Heart right ventricle (tissue), 16 donors: ENCODE measurements at places on chromosomes 5 and 9.

DNA sequence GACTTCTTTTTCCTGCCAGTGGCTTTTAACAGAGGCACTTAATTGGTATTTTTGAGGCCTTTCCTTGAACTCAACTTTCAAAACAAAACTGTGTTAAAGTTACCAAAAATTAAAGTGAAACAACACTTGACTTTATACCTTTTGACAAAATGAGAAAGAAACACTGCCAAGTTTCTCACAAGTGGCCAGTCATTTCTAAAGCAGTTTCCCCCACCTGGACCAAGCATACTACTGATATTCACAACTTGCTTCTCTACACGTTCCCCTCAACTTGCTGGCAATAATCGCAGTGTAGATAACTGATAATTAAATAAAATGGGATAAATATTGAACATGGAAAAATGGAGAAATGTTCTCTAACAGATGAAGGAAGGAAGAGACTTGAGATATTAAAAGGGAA, 135.7 kb downstream of the TLR4 start:
- DNase-seq = no peak
- H3K27ac ChIP-seq = no peak overlapping the region
- H3K27me3 ChIP-seq = no peaks in the 10 kb centered on the region
- H3K4me1 ChIP-seq = no peaks in the 10 kb centered on the region

- no peak for DNase-seq
- H3K36me3 ChIP-seq = no peaks in the 10 kb centered on the region
- H3K27ac ChIP-seq = no peak overlapping the region
- no peak overlapping the region for H3K4me3 ChIP-seq
- no peaks in the 10 kb centered on the region for H3K4me1 ChIP-seq
- no peaks in the 10 kb centered on the region for H3K27me3 ChIP-seq
These were observed 144.4 kb downstream of the NSG2 start for GRCh38 chr5:174189654-174190541.

- peaks cover 30% of the 10 kb centered on the region for H3K4me1 ChIP-seq
- no peak overlapping the region for H3K27ac ChIP-seq
- peaks cover 99% of the 10 kb centered on the region for H3K27me3 ChIP-seq
- peak overlapping the region; percentile 23 for H3K4me3 ChIP-seq
- no peaks in the 10 kb centered on the region for H3K36me3 ChIP-seq
These were observed 44.3 kb upstream of the BICD2 start for GRCh38 chr9:92808726-92809451.

DNA sequence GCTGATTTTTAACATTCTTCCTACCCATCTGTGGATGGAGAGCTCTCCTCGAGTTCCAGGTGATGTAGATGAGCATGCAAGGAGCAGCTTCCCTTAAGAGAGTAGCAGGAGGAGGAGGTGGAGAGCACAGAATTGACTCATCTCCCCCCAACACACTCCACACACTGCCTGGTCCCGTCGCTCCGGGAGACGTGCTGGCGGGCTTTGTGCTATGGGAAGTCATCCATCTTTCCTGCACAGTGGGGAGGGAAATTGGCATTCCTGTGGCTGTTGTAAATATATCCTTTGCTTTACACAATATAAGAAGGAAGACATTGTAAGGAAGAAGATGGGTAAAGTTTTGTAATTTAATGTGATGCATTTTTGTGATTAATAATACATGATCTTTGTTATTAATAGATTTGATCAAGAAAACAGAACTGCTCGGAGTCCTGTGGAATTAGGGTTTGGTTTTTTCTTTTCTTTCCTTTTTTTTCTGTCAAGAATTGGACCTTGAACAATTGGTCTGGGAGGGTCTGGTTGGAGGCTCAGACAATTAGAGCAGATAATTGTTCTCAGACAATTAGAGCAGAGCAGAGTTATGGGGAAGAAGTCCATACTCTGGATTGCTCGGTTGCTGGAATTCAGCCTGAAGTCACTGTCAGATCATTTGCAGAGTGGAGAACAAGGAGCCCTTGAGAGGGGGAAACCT, 297.8 kb downstream of the GADD45G start:
- peaks cover 15% of the 10 kb centered on the region for H3K4me1 ChIP-seq
- H3K27ac ChIP-seq = no peak overlapping the region
- DNase-seq = no peak
- no peaks in the 10 kb centered on the region for H3K27me3 ChIP-seq
- H3K4me3 ChIP-seq = no peak overlapping the region
- no peaks in the 10 kb centered on the region for H3K36me3 ChIP-seq

- DNase-seq = no peak
- H3K36me3 ChIP-seq = no peaks in the 10 kb centered on the region
- H3K4me1 ChIP-seq = peaks cover 9% of the 10 kb centered on the region
- H3K4me3 ChIP-seq = no peak overlapping the region
These were observed 76.4 kb upstream of the RARS1 start for GRCh38 chr5:168409591-168410458.

DNA sequence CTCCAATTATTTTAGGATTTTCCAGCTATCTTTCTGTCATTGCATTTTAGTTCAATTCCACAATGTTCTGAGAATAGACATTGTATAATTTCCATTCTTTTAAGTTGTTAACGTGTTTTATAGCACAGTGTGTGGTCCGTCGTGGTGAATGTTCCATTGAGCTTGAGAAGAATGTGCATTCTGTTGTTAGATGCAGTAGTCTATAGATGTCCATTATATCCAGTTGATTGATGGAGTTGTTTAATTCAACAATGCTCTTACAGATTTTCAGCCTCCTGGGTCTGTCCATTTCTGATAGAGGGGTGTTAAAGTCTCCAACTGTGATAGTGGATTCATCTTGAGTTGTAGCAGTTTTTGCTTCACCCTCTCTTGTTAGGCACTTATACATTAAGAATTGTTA, 1587.7 kb upstream of the NUDT12 start:
- no peaks in the 10 kb centered on the region for H3K4me1 ChIP-seq
- no peaks in the 10 kb centered on the region for H3K27me3 ChIP-seq
- DNase-seq = no peak

DNA sequence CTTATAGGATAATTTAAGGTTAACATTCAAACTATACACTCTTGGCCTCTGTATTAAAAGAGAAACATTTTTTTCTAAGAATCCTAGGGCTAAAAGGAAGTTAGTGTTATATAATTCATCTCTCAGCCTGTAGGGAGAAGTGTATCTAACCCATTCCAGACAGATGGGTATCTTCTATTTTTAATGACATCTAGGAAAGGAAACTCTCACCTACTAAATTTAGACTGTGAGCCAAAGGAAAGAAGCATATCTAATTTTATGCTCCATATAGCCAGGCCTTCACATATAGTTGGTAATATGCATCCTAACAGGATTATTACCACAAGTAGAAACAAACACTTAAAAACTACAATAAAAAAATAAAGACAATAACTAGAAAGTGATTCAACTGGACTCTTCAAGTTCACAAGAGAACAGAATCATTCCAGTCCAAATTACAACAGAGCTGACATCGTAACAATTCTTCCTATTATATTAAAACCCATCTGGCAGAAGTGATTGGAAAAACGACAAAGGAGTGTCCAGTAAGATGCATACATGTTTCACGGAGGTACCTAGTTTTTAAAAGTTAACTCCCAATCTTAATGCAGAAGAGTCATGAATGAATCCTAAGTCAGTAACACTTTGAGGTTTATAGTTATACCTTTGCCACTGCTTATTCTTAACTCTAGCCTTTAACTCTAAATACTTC, 39.4 kb downstream of the SCAI start:
- H3K27ac ChIP-seq = no peak overlapping the region
- peaks cover 11% of the 10 kb centered on the region for H3K4me1 ChIP-seq
- no peak for DNase-seq
- no peaks in the 10 kb centered on the region for H3K27me3 ChIP-seq
- H3K36me3 ChIP-seq = no peaks in the 10 kb centered on the region
- H3K4me3 ChIP-seq = no peak overlapping the region

DNA sequence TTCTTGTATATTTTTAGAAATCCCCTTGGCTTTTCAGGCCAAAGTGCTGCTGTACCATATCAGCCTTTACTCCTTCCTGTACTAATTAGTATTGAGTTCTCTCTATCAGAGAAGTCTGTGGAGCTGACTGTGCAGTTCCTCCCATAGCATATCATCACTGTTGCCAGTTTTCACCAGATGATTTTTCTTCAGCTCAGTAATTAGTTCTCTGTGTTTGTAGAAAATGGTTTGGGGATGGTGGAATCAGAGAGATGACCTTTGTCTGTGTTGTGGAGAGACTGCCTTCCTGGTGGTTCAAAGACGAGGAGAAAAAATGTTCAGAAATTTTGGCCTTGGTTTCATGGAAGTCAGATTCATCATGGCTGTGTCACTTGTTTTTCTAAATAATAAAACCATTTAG, 227.5 kb upstream of the ACTBL2 start:
- no peak overlapping the region for H3K27ac ChIP-seq
- H3K36me3 ChIP-seq = no peaks in the 10 kb centered on the region
- no peak overlapping the region for H3K4me3 ChIP-seq
- H3K27me3 ChIP-seq = no peaks in the 10 kb centered on the region
- H3K4me1 ChIP-seq = peaks cover 5% of the 10 kb centered on the region

DNA sequence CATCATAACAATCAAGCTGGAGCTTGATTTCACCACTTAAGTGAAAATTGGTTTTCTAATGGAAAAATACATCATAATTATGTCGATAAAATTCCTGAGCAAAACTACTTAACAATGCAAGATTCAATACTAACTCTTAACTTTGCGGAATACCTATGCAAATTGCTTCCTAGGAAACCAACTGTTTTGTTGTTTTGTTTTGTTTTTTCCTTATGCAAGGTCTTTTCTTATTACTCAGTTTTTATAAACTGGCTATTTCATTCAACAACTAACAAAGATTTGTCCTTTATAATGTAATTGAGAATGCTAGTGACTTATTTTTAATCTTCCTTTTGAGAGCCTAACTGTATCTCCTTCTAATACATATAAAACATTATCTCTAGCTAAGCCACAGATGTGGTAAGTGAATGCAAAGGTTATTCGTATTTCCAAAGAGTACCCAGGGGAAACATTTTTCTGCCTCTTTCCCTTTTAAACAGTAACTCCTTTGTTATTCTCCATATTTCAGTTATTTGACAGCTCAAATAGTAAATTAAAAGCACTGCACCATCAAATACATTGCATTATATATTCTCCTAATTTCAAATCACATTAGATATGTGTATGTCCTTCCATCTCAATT, 609.4 kb downstream of the SLCO4C1 start:
- no peak overlapping the region for H3K27ac ChIP-seq
- H3K27me3 ChIP-seq = no peaks in the 10 kb centered on the region
- H3K4me3 ChIP-seq = no peak overlapping the region
- no peaks in the 10 kb centered on the region for H3K4me1 ChIP-seq
- DNase-seq = no peak
